ENCODE measurements at places on chromosomes 4 and X.

GRCh38 chrX:40265936-40266335 is 168.2 kb upstream of the BCOR start:
- no peak for DNase-seq

GRCh38 chr4:14177987-14178386 is 550.5 kb upstream of the BOD1L1 start:
- DNase-seq: no peak

GRCh38 chrX:67734111-67734753 is 190.4 kb downstream of the AR start:
- no peak for DNase-seq

GRCh38 chrX:136907621-136908020 is 27.1 kb upstream of the RBMX start:
- no peak for DNase-seq

DNA sequence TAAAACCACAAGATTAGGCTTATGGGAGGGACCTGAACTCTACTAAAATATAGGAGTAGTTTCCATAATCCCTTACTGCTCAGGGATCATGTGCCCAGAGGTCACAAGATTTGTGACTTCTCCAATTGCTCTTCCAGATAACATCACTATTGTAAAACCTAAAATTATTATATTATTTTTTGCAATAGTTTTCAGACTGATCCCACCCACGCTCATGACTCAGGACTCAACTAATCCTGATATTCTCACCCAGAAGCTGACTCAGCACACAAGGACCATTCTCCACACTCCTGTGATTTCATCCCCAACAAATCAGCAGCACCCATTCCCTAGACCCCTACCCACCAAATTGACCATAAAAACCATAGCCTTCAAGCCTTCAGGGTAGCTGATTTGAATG is 24.0 kb upstream of the RPL34 start:
- no peak for DNase-seq

DNA sequence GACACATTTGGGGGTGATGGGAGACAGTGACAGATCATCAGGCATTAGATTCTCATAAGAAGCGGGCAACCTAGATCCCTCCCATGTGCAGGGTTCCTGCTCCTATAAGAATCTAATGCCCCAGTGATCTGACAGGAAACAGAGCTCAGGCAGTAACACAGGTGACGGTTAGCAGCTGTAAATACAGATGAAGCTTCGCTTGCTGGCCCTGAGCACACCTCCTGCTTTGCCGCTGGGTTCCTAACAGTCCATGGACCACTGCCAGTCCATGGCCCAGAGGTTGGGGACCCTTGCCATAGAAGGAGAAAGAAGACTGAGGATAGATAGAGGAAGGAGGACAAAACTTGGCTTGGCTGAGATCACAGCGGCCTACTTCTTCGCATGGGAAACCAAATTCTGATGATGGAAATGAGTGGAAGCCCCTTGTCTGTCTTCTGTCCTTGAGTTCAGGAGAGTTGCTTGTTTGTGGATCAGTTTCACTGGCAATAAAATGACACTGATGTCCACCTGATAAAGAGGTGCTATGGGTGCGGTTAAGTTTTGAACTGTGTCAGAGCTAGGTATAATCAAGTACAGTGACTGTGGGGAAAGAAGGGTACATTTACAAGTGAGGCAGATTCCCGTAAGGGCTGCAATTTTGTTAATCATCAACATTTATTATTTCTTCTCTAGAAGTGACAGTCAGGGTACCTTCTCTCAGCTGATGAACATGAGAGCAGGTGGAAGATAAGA is 1.7 kb upstream of the TIFA start:
- DNase-seq: no peak

GRCh38 chr4:159051245-159052071 is 51.4 kb upstream of the RAPGEF2 start:
- DNase-seq: no peak

DNA sequence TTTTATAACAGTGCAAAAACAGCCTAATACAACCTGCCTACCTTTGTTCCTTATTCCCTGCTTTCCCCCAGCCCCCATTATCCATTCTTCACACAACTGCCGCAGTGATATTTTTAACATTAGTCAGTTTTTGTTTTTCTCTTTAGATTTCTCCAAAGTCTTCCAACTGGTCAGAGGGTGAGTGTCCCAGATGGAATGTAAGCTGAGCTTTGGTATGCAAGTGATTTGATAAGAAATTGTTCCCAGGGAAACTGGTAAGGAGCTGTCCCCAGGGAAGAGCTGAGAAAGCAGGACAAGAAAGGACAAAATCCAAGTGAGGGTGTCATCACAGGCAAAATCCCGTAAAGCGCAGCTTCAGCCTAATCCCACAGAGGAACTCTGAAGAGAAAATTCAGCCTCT is 475.5 kb upstream of the ADGRL3 start:
- DNase-seq: no peak

DNA sequence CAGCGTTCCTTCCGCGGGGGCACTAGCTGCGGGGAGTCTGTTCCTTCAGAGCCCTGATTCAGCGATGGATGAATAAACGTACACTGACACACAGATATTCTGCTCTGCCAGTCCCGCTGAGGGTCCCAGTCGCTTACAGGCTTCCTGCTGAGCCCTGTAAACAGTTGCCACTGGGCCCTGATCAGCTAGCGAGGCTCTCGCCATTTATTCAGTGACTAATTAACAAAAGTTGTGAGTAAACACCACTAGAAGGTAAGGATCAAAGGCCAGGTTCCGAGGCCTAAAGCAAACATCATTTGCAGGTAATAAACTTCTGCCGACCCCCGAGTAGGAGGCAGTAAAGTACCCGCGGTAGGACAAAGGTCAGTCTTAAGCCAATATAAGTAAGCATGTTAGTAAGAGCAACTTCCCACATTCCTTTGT is 442.6 kb upstream of the GALNT7 start:
- DNase-seq: no peak

- no peak for DNase-seq
These were observed 20.5 kb downstream of the PKD2 start for GRCh38 chr4:88027611-88028608.

DNA sequence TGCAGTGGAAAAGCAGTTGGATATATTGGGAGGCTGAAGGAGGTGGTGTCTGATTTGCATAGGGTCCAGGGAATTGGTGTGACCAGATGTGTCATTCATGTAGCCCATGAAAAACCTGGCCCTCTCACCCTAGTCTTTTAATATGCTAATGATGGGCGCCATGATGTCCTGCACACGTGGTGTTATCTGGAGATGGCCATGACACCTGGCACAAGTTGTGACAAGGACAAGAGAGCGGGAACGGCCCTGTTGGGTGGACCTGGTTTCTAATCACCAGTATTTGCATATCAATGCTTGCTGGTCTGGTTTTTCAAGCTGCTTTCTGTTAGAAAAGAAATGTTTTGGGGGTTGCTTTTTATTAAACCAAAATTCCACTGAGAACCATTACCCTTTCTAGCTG is 87.4 kb downstream of the ZXDA start:
- DNase-seq: no peak

GRCh38 chr4:8332891-8333331 is 63.4 kb downstream of the HTRA3 start:
- no peak for DNase-seq

GRCh38 chr4:125722009-125722408 is 407.3 kb downstream of the FAT4 start:
- DNase-seq: no peak

DNA sequence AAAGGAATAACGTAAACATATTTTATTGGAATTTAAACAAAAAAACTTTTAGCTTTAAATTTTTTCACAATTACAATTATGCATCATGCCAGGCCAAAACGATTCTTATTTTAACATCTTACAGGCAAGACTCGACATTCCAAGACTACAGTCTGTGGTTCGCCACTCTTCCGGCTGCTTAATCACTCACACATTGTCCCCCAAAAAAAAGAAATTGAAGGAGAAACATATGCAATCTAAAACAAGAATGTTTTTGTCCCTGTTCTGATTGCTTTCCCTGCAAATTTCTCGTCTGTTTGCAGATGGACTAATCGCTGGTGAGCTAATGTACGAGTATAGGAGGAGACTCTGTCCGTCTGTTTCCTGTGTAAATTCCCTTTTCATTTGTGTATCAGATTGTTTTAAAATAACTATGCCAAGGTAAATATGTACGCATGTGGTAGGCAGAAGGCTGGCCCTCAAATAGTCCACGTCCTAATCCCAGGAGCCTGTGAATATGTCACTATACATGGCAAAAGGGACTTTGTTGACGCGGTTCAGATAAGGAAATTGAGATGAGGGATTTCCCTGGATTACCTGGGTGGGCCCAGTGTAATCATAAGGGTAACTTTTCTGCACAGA is 37.7 kb upstream of the MTNR1A start:
- no peak for DNase-seq

DNA sequence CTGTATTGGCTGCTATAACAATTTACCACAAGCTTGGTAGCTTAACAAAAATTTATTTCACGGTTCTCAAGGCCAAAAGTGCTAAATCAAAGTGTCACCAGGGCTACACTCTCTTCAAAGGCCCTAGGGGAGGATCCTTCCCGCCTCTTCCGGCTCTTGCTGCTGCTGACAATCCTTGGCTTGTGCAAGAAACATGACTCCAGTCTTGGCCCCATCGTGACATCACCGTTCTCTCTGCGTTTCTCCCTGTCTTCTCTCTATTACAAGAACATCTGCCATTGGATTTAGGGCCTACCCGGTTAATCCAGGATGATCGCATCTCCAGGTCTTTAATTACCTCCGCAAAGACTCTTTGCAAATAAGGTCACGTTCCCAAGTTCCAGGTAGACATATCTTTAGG is 10.4 kb upstream of the CLCN4 start:
- DNase-seq: no peak

- no peak for DNase-seq
These were observed 117.8 kb upstream of the PJA1 start for GRCh38 chrX:69282893-69283690.

DNA sequence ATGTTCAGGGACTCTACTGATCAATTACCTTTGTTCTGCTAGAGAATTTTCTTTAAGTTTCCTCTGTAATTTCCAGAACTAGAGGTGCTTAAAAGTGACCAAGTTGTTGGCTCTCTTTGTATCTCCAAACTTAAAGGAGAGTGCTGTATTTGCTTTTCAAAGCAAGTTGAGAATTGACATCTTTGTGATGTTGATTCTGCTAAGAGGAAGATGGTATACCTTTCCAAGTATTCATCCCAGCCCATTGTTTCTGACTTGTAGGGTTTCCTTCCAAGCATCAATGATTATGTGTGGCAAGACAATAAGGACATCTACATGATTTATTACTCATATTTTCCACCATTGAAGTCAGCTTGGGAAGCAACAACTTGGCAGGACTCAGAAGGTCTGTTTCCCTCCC is 190.6 kb downstream of the GC start:
- DNase-seq: no peak

DNA sequence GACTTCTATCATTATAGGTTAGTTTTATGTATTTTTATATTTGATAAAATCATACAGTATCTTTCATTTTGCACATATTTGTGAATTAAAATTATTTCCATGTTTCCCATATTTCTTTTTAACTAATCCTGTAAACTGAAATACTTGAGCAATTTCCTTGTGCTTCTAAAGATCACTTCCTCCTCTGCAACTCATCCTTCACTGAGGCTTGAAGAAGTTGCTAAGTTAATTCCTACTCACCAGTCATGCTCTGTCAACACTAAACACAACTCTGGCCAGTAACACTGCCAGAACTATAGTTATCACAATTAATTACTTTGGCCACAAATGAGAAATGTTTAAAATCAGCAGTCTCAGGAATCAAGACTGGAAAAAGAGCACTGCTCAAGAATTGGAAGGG is 6.7 kb downstream of the SPATA4 start:
- no peak for DNase-seq

- no peak for DNase-seq
These were observed 52.7 kb downstream of the GABRB1 start for GRCh38 chr4:47084111-47084510.

DNA sequence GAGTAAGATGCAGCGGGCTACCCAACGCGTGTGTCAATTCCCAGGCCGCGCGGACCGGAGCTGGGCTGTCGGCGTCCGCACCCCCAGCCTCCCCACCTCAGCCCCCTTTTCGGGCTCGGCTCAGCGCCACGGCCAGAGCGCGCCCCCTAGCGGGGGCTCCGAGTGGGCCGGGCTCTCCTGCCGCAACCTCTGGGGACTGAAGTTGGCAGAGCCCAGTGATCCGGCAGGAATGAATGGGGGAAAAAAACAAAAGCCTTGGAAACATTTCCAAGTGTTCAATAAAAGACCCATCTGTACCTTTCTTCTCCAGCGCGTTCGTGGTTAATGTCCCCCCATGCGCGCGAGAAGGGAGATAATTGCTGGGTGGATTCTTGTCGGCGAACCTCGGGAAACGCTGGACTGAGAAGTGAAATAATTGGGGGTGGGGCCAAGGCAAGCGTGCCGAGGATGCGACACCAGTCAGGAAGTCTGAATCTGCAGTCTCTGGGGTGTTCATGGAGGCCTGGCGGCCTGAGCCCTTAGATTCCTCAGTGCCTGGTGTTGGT is 5.2 kb upstream of the ARX start:
- no peak for DNase-seq

DNA sequence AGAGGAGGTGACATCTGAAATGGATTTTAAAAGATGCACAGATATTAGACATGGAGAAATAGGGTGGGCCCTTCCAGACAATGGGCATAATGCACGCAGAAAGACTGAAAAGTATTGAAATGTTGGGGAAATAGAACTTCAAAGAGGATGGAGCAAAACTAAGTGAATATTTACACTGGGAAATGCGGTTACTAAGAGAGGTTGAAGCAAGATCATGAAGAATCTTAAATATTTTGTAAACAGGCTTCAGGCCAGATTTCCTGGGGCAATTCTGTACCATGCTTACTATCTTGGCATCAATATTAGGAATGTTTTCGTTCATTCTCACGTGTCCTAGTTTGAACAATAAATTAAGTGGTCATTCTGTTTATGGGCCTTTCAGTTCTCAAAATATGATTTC is 216.3 kb downstream of the ADAMTS3 start:
- DNase-seq: no peak

DNA sequence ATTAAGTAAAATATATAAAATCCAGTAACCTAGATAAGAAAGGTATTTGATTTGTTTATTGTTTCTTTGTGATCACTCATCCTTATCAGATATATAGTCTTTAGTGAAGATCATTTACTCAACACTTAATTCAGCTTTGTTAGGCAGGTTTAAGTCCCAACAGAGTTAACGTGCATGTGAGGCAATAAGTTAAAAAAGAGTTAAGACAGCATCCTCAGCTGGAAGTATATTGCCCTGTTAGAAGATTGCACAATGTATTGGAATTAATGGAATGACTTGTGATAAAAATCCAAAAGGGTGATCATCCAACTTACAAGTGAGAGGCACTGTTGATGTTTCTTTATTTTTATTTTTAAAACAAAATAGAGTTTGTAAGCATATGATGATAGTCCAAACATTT is 1162.1 kb downstream of the RAPGEF2 start:
- no peak for DNase-seq

GRCh38 chr4:88110826-88111225 is 47.6 kb downstream of the ABCG2 start:
- no peak for DNase-seq

- no peak for DNase-seq
These were observed 50.9 kb downstream of the MED28 start for GRCh38 chr4:17665346-17665745.

All from cerebellar nuclear complex (tissue), 1 donor.